ENCODE measurements at places on chromosomes 3 and 15.
A peak's percentile ranks its signal among the peaks of the same experiment; 100 is the strongest.

GRCh38 chr3:148021381-148021780, 612.2 kb downstream of the ZIC1 start:
- no peak for DNase-seq

DNA sequence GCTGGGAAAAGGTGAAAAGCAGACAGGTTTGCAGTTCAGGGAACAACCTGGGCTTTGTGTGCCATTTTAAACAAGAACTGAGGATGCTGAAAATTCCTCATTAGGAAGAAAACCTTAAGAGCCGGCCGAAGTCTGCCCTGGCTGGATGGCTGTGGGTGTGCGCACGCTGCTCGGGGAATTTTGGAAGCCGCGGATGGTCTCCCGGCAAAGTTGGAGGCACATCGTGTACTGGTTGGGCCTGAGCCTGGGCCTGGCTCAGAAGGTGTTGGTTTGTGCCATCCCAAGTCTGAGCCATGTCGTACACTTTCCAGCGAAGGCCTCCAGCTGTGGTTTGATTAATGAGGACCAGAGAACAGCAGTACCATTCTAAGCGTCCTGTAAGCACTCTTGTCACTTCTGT, 188.2 kb downstream of the ATP10A start:
- no peak for DNase-seq

- DNase-seq, result peak; percentile 14
These were observed 131.6 kb downstream of the NLGN1 start for GRCh38 chr3:173529062-173529711.

DNA sequence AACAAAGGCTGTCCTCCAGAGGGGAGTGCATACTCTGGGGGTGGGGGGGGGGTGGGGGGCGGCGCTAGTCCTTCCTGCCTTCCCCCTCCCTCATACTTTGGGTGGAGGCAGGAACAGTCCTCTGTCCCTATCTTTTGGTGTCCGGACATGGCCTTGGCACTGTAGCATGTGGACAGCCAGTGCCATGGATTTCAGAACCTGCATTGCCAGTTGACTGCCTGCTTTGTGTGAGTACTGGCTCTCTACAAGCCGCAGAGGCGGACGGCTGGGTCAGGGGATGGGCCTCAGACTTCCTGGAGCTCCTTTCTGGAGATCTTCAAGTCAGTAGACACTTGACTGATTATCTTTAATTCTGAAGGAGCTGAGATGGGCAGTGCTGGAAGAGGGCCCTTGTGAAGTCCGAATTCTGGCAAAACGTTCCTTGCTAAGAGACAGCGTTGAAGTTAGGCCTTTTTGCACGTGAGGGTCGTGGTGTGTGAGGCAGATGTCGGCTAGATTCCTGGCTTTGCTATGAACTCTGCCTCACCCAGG, 2.5 kb downstream of the CLDN11 start:
- no peak for DNase-seq

DNA sequence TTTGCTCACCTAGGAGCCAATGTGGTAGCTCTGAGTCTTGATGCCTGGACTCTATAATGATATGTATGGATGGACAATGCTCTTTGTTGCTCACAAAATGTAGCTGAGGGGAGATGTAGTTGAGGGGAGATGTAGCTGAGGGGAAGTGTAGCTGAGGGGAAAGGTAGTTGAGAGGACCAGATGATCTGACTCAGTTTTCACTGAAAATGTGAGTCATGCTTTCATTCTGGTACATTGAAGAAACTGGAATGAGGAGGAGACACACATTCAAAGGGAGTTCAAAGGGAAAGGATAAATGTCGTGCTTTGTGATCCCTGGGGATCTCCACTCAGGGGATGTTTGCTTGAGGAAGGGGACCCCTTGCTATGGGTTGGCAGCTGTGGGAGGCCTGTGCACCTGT, 302.9 kb upstream of the TRIM42 start:
- no peak for DNase-seq

DNA sequence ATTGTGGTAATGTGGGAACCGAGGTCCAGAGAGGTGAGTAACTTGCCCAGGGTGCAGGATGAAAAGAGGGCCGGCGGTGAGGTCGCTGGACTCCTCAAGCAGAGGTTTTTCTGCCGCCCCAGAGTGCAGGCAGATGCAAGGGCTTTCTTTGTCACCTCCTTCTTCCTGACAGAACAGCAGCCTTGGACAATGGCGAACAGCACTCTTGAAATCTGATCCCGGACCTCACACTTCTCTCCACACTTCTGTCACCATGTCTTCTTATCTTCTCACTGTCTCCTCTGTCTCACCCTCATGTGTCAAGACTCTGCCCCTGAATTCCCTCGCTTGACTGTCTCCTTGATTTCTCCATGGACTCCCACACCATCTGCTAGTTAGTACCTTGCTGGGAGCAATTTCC, 15.4 kb upstream of the VPS8 start:
- DNase-seq, result no peak

- no peak for DNase-seq
These were observed 50.3 kb upstream of the SNRK start for GRCh38 chr3:43236008-43236407.

- DNase-seq, result no peak
These were observed 129.4 kb upstream of the TLE3 start for GRCh38 chr15:70227147-70227546.

DNA sequence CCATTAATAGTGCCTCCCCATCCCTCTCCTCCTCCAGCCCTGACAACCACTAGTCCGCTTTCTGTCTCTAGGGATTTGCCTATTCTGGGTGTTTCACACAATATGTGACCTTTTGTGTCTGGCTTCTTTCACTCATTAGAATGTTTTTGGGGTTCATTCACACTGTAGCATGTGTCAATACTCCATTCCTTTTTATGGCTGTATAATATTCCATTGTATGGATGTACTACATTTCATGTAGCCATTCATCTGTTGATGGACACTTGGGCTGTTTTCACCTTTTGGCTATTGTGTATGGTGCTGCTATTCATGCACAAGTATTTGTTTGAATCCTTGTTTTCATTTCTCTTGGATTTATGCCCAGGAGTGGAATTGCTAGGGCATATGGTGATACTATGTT, 16.5 kb downstream of the GRK7 start:
- no peak for DNase-seq

- no peak for DNase-seq
These were observed 69.5 kb downstream of the CACNA2D2 start for GRCh38 chr3:50433954-50434353.

- no peak for DNase-seq
These were observed 93.9 kb downstream of the CTNNB1 start for GRCh38 chr3:41293169-41293681.

DNA sequence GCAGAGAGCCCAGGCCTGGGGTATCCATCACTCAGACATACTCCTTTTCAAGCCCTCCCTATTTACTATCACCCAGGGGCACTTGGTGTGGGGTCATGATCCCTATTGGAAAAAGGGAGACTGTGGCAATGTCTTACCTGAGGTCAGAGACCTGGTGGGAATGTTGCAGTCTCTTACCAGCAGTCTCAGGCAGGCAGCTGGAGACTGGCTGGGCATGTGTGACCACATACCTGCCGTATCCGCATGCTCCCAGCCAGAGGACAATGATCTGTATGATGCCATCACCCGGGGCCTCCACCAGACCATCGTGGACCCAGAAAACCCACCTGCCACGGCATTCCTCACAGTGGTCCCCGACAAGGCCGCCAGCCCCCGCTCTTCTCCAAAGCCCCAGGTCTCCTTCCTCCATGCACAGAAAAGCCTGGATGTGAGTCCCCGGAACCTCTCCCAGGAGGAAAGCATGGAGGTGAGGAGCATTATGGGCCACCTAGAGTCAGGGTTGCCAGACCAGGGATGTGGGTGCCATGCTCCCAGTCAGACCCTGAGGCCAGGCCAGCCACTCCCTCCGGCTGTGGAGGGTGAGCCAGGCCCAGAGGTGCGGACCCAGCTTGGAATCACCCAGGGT, 5.9 kb downstream of the SH2D7 start:
- DNase-seq, result no peak

DNA sequence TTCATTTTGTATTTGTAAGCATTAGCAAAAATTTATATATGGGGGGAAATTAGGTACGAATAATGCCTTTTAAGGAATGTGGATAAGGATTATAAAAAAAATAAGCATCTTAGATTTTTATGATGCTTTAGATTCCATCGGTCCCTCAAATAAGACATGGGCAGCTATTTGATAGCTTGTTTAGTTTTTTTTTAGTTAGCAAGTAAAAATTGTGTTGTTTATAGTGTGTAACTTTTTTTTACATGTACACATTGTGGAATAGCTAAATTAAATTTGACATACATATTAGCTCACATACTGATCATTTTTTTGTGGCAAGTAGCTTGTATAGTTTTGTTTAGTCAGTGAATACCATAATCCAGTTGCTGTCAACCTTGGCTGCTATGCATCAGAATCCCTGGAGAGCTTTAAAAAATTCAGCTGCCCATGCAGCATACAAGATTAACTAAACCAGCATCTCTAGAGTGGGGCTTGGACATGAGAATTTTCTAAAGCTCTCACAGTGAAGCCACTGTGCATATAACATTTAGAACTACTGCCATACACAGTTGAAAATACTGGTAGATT, 53.9 kb downstream of the TMOD3 start:
- no peak for DNase-seq

- DNase-seq, result peak; percentile 52
These were observed 21.4 kb downstream of the TBC1D2B start for GRCh38 chr15:78055919-78056713.

GRCh38 chr15:76328958-76329357, 7.6 kb upstream of the ISL2 start:
- no peak for DNase-seq

GRCh38 chr3:132773071-132773619, 50.9 kb upstream of the NPHP3 start:
- no peak for DNase-seq

GRCh38 chr3:55162031-55162795, 234.4 kb upstream of the LRTM1 start:
- no peak for DNase-seq
